ENCODE measurements at places on chromosomes 11 and 22. TPM values are rescaled to one million over a fixed set of nuclear protein-coding genes. Genes with fewer than 3 reads are reported as not detected.

The SLC22A8 gene
- total RNA-seq = not detected

The C11orf16 gene
- not detected for total RNA-seq

The OR5AK2 gene
- not detected for total RNA-seq

GRCh38 chr11:34313099-34313517 lies 44.7 kb downstream of the ABTB2 start:
- no peaks in the 10 kb centered on the region for H3K27me3 ChIP-seq
- peak overlapping the region; percentile 59 for H3K27ac ChIP-seq
- H3K4me3 ChIP-seq = no peak overlapping the region
- no peak for DNase-seq
- H3K4me1 ChIP-seq = peaks cover 66% of the 10 kb centered on the region
- H3K36me3 ChIP-seq = no peaks in the 10 kb centered on the region

GRCh38 chr22:39277142-39277607 lies 32.4 kb upstream of the PDGFB start:
- no peaks in the 10 kb centered on the region for H3K36me3 ChIP-seq
- no peak overlapping the region for H3K27ac ChIP-seq
- no peaks in the 10 kb centered on the region for H3K27me3 ChIP-seq
- no peak overlapping the region for H3K4me3 ChIP-seq
- DNase-seq = no peak

GRCh38 chr22:29205594-29206371 lies at the start of gene EMID1:
Gene EMID1 (plus strand): TSS chr22:29205896. CDS start chr22:29206039, 143 bp downstream.
- no peaks in the 10 kb centered on the region for H3K36me3 ChIP-seq
- H3K4me3 ChIP-seq = peak within 1 kb of the TSS; percentile 61
- H3K27ac ChIP-seq = no peak within 1 kb of the TSS
- DNase-seq = peak; percentile 70
- H3K4me1 ChIP-seq = peaks cover 3% of the 10 kb centered on the region
- H3K27me3 ChIP-seq = no peaks in the 10 kb centered on the region

DNA sequence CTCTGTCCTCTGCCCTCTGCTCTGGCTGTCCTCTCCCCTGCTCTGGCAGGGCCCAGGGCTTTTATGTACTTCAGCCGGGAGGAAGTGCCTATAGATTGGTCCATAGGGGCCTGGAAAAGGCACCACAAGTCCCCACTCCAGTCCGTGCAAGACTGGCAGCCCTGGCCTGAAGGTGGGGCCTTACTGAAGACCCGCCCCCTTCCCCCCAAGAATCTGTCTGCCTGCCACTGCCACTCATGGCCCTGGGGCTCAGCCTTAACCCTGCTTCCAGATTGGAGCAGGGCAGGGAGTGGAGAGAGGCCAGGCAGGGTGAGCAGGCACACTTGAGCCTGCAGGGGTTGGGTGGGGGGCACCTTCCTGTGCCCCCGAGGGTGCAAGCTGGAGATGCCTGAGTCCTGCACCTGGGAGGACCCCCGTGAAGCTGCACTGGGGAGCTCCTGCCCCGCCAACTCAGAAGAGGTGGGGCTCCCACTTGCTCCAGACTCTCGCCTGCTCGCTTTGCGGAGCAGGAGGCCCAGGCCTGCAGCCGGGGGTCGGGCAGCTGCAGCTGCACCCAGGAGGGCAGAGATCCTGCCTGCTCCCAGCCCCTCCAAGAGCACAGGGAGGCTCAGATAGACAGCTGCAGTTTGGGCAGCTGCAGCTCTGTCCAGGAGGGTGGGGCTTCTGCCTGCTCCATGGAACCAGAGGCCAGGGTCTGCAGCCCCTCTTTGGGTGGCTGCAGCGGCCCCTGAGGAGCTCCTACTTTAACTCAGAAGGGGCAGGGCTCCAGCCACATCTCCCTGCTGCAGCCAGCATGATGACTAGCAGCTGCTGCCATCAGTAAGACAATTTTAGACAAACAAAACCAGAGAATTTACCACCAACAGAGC lies 51.0 kb upstream of the SC5D start:
- DNase-seq = no peak
- no peaks in the 10 kb centered on the region for H3K27me3 ChIP-seq
- no peaks in the 10 kb centered on the region for H3K36me3 ChIP-seq
- H3K4me1 ChIP-seq = no peaks in the 10 kb centered on the region

DNA sequence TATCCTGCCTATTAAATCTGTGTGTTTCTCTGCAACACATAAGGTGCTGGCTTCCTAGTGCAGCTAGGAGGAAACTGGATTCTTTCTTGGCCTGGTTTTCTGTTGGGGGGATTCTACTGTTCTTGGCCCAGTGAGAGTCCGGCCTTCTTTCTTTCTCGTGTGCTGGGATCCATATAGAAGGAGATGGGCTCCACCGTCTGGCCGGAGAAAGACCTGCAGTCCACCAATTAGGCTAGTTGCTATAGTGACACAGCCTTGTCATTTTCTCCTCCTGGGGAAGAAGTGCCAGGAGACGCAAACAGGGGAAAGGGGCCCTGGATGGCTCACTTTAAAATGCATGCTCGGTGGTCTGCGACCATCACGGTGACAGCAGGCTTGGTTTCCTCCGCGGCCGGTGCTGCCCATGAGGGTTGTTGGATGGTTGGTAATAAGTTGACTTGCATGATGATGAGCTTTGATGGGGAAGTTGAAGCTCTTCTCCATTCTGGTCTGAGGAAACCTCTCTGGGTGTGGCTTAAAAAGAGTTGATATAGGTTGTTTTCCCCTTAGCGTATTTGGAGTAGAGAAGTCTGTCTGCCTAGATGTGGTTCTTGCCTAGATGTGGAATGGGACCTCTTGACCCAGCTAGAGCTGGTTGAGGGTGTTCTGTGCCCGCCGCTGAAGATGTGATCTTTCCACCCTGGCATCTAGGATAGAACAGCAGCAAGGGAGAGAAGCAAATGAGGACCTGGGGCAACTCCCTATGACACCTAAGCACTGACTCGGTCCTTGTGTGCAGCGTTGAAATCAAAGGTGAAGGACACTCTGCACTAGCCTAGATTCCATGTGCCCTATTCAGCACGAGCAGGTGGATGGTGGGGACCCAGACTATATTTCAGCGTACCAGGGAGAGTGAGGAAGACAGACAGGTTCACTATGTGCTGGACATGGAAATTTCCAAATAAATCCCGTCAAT lies 1335.0 kb downstream of the BRD1 start:
- H3K4me3 ChIP-seq = no peak overlapping the region
- H3K27me3 ChIP-seq = peaks cover 15% of the 10 kb centered on the region
- H3K4me1 ChIP-seq = no peaks in the 10 kb centered on the region

DNA sequence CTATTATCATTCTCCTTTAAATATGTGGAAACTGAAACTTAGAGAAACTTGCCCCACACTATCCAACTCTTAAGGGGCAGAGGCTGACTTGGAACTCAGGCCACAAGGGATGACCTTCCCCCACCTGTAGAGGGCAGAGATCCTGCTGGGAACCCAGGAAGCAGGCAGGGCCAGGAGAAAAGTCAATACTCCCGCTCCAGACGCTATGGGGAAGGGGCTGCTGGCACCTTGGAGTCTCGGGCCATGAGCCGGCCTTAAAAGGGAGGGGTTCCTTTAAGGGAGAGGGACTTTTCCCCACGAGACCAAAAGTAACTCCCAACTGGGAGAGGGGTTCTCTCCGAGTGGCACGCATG lies 620 bp upstream of the ANO5 start:
- peak; percentile 32 for DNase-seq
- no peaks in the 10 kb centered on the region for H3K36me3 ChIP-seq
- peak overlapping the region; percentile 46 for H3K27ac ChIP-seq
- peak overlapping the region; percentile 75 for H3K4me3 ChIP-seq
- peaks cover 23% of the 10 kb centered on the region for H3K4me1 ChIP-seq
- no peaks in the 10 kb centered on the region for H3K27me3 ChIP-seq

GRCh38 chr11:79007771-79008402 lies 432.9 kb downstream of the TENM4 start:
- no peak for DNase-seq
- H3K27ac ChIP-seq = no peak overlapping the region
- H3K4me1 ChIP-seq = peaks cover 5% of the 10 kb centered on the region
- no peak overlapping the region for H3K4me3 ChIP-seq
- H3K36me3 ChIP-seq = no peaks in the 10 kb centered on the region
- H3K27me3 ChIP-seq = no peaks in the 10 kb centered on the region

The CSKMT gene
- 1.8 TPM for total RNA-seq

DNA sequence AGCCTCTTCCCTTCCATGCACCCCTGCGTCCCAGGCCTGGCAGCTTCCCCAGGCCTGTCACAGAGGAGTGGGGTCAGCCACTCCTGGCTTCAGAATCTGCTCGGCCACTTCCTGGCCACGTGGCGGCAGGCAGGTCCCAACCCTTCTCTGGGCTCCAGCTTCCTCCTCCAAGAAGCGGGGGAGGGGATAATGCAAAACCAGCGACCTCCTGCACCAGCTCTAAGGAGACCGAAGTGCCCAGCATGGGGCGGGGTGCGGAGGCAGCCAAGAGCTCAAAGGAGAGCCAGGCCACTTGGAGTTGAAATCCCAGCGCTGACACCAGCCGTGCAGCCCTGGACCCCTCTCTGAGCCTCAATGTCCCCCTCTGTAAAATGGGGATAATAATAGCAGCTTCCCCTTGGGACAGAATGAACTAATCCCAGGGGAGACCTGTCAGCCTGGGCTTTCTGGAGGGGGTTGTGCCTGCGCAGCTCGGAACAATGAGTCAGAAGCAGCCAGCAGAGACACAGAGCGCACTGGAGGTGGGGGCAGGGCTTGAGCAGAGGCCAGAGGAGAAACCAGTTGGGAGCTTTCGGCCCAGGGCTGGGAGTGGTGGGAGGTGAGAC lies 22.8 kb upstream of the PICK1 start:
- H3K4me1 ChIP-seq = peaks cover 4% of the 10 kb centered on the region
- no peaks in the 10 kb centered on the region for H3K27me3 ChIP-seq
- H3K4me3 ChIP-seq = no peak overlapping the region
- H3K27ac ChIP-seq = peak overlapping the region; percentile 72
- DNase-seq = no peak

DNA sequence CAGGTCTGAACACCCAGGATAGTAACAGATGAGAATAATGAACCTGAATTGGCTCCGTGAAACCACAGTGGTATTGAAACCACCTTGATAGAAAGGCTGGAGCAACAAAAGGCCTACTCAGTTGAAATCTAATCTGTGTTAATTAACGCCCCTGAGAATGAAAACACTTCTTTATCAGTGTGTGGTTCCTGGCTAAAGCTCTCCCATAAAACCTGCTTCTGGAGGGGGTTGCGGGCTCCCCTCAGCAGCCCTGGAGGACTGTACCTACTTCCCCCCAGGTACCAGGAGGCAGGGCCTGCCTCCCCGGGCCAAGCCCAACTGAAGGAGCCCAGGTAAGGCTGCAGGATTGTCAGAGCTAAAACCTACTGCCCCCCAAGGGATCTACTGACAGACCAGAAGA lies 54.6 kb downstream of the PLEKHA7 start:
- DNase-seq = no peak
- no peaks in the 10 kb centered on the region for H3K4me1 ChIP-seq
- no peaks in the 10 kb centered on the region for H3K27me3 ChIP-seq
- H3K27ac ChIP-seq = no peak overlapping the region
- H3K4me3 ChIP-seq = no peak overlapping the region

DNA sequence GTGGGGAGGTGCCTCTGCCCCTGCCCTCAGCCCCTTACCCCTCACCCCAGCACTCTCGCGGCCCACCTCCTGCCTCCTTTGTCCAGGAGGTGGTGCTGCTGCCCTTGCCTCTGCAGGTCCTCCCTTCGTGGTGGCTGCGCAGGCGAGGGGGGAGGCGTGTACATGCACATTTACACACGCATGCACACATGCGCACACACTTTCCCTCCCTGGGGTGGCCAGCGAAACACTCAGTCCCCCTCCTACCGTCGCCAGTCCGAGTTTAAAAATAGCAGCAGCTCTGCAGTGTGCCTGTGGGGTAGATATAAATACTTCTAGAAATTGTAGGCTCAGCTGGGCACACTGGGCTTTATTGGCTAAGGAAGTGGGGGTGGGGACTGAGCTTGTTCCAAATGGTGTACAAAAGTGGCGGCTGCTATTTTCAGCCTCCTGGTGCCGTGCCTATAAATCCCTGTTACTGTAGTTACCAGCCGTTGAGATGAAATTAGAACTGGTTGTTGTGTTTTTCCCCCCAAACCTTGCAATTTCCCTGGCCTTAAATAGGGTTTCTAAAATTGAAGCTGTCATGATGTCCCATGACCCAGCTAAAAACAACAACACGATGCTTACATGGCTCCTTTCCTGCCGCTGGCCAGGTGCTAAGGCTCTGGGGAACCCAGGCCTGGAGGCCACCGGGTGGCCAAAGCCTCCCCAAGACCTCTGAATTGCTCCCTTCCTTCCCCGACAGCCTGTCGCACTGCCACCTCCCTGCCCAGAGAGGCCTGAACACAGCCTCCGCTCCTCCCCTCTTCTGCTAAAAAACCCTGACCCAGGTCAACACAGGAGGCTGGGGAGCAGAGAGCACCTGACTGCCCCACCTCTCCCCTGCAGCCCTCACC lies 12.4 kb downstream of the PICK1 start:
- H3K27ac ChIP-seq = no peak overlapping the region
- H3K27me3 ChIP-seq = no peaks in the 10 kb centered on the region
- H3K36me3 ChIP-seq = peaks cover 32% of the 10 kb centered on the region
- DNase-seq = no peak
- no peak overlapping the region for H3K4me3 ChIP-seq
- no peaks in the 10 kb centered on the region for H3K4me1 ChIP-seq

DNA sequence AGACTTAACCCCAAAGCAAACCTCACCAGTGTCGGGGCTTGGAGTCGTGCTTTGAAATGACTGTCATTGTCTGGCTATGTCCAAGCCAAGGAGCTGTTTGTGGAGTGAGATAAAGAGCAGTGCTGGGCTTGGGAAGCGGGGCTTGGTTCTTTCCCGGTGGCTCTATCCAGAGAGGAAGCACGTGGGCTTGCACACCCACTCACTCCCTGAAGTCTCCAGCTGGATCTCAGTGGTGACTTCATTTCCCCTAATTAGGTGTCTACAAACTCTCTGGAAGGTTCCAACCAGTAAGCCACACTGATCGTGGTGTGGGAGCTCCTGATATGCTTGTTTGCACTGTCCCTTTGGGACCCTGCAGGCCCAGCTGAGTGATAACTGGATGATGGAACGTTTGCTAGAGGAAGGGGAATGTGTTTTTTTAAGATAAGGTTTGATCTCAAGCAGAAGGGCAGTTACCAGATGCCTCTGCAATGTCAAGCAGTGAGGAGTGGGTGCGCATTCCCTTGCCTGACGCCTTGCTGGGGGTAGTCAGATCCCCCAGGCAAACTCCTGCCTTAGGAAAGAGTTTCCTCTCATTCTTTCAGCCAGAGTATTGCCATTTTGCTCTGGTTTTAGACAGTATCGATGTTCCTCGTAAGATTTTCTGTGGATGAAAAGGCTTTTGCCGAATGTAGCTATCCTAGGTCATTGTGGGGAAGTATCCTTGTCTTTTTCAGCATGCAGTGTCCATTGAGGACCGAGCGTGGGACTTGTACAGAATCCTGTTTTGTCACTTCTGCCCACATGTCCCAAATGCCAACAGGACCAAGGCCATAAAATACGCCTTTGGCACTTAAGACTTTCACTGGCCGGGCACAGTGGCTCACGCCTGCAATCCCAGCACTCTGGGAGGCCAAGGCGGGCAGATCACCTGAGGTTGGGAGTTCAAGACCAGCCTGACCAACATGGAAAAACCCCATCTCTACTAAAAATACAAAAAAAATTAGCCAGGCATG lies 90.9 kb downstream of the MICAL2 start:
- H3K27me3 ChIP-seq = no peaks in the 10 kb centered on the region
- peak overlapping the region; percentile 61 for H3K27ac ChIP-seq
- H3K4me1 ChIP-seq = no peaks in the 10 kb centered on the region
- DNase-seq = peak; percentile 68

Measured in liver (tissue), 10 donors.